ENCODE measurements at places on chromosomes 5 and 9. TPM values are rescaled to one million over a fixed set of nuclear protein-coding genes. Genes with fewer than 3 reads are reported as not detected.

GRCh38 chr5:168409591-168410458 is 76.4 kb upstream of the RARS1 start:
- peak; percentile 24 for DNase-seq

The CDX1 gene
- total RNA-seq, result not detected

The ICE1 gene
- 16.5 TPM for total RNA-seq

The CEL gene
- 1.6 TPM for total RNA-seq

The PFDN1 gene
- 195 TPM for total RNA-seq

DNA sequence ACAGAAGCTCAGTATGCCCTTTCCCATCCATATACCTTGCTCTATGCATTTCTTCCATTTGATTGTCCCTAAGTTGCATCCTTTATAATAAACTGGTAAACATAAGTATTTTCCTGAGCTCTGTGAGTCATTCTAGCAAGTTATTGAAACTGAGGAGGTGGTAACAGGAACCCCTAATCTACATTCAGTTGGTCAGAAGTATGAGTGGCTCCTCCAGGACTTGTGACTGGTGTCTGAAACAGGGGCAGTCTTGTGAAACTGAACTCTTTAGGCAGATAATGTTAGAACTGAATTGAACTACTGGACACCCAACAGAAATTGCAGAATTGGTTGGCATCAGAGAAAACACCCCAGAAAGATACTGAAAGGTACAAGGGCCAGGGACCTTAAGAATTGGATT is 133.1 kb upstream of the POU5F2 start:
- no peak for DNase-seq

DNA sequence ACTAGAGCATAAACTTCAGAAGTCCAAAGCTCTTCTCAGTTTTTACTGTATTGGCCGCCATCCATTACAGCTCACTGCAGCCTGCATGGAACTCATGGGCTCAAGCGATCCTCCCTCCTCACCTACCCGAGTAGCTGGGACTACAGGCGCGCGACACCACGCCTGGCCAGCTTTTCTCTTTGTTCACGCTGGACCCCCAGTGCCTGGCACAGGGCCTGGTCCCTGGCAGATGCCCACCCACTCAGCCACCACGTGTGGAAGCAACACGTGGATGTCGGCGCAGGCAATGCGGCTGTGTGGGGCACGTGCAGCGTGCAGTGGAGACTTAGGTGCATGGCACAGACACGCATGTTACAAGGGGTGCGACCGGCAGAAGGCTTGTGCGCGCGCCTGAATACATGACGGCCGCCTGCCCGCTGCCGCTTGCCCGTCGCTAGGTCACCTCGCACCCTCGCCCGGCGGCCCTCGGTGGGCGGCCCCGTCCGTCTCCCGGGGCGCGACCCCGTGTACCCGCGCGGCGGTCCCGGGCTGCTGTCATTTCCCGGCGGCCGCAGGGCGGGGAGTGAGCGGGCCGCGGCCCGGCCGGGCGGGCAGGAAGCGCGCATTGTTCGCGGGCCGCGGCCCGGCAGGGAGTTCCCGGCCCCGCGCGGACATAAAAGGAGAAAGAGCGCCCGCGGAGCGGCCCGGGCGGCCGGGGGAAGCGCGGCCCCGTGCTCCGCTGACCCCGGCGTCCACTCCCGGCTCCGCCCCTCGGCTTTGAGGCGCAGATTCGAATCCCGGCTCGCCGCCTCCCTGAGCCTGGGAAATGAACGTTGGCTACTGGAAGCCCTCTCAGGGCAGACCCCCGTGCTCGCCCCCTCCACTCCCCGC is 24.1 kb upstream of the PTGS1 start:
- DNase-seq, result peak; percentile 66

GRCh38 chr9:37082214-37082765 is 38.1 kb upstream of the ZCCHC7 start:
- peak; percentile 12 for DNase-seq

The PCDHA12 gene
- 9.5 TPM for total RNA-seq

DNA sequence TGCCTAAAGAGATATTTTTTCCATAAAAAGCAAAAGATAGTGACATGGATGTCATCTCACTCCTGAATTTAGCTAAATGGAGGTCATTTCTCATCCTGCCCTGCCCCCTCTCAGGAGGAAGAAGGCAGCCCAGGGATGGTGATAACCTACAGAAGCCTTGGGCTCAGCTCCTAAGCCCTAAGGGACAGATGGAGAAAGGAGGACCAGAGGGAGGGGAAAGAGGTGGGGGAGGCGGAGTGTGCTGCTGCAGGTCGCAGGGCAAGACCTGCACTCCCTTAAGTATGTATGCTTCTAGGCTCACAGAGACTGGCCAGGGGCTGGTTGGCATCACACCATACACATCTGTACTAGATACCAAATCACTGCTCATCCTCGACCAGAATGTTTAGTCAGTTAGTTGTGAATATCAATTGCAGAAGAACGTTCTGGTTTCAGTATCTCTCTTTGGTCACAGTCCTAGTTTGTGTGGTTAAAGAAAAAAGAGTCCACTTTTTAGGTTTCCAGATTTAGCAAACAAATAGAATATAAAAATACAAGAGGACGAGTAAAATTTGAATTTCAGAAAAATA is 18.4 kb upstream of the CDKN2AIPNL start:
- no peak for DNase-seq

- no peak for DNase-seq
Observed at GRCh38 chr9:129664746-129665388, 580 bp upstream of the PRRX2 start.

The AK8 gene
- 0.83 TPM for total RNA-seq

The PCDHB13 gene
- 8.4 TPM for total RNA-seq

DNA sequence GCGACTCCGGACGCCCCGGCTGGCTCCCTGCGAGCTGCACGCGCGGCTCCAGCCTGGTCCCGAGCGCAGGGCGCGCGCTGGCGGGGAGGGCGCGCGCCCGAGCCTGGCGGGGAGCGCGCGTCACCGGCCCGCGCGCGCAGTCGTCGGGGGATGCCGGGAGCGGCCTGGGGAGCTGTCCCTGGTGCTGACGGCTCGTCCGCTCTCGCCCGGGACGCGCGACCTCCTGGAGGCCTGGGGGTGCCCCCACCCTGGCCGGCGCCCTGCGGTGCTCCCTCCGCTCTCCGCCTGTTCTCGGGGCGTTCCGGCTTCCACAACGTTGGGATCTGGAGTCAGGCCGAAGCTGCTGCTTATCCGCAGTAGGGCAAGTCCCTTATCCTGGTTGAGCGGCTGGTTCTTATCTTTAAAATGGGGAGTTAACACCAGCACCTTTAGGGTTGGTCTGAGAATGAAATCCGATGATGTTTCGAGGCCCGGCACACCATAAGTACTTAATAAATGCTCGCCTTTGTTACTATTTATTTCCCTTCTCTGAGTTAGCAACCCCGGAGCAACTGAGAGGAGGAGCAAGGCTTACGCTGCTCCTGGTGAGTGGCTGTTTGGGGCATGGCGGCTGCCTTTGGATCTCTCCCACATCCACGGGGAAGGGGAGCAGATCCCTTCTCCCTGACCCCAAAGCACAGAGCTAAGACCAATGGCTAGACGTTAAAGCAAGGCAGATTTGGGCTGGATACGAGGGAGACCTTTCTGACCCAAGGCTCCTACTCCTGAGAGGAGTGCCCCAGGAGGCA is at the start of gene FAM163B:
TSS of gene FAM163B (minus strand) at position 79 of the 788 bp plus-strand sequence. CDS start 29,166 bp downstream, outside the sequence.
- DNase-seq, result peak; percentile 89

The PCDHGA5 gene
- total RNA-seq, result 1.2 TPM

DNA sequence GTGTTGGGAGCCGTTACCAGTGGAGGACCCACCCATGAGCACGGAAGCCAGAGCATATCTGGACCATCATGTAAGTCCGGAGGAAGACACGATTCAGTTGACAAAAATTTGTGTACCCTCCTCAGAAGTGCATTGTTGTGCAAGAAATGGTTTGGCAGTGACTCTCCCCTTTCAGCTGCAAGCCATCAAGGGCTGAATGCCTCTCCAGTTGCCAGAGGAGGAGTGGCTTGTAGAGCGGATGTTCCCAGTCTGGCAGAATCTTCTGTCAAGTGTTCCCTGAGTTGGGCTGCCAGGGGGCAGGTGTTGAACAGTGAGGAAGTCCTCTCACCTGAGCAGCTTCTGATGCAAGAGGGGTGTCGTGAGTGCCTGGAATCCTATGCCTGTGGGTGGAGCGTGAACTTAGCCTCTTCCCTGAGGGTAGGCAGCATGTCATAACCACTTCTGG is 27.6 kb upstream of the CDKN2AIPNL start:
- peak; percentile 97 for DNase-seq
